Activated naive CD4-positive, alpha-beta T cell treated with anti-CD3 and anti-CD28 coated beads for 36 hours (primary cell): ENCODE measurements at places on chromosomes 1 and 21. TPM values are rescaled to one million over a fixed set of nuclear protein-coding genes. Genes with fewer than 3 reads are reported as not detected.

- no peak overlapping the region for H3K4me3 ChIP-seq
- no peaks in the 10 kb centered on the region for H3K27me3 ChIP-seq
- H3K36me3 ChIP-seq, result no peaks in the 10 kb centered on the region
- no peak overlapping the region for H3K27ac ChIP-seq
- no peak for DNase-seq
- H3K4me1 ChIP-seq, result no peaks in the 10 kb centered on the region
Measured at GRCh38 chr1:215895276-215895675, 328.2 kb downstream of the KCTD3 start.

DNA sequence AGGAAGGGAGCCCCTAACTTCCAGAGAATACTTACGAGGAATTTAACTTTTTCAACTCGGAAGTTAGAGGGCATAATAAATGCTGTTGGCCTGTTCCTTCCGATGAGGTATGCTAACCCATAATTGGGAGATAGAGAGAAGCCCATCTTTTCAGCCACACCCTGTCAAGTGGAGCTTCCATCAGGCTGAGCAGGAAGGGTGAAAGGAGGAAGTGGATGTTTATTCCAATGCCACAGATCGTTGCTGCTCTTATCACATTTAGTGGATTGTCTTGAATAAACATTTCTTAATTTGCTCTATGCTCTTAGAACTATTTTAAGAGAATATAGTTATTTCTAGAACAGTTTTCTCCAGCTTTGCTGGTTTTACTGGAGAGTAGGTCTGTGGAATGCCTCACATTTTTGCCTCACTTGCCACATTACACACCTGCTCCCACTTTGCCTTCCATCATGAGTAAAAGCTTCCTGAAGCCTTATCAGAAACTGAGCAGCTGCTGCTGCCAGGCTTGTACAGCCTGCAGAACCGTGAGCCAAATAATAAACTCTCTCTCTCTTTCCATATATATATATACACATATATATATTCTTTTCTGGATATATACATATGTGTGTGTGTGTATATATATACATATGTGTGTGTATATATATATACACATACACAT lies 60.0 kb upstream of the RGS21 start:
- no peaks in the 10 kb centered on the region for H3K4me1 ChIP-seq
- no peak overlapping the region for H3K27ac ChIP-seq
- no peak for DNase-seq

GRCh38 chr1:29686012-29686930 lies 449.9 kb downstream of the PTPRU start:
- H3K36me3 ChIP-seq, result no peaks in the 10 kb centered on the region
- H3K4me3 ChIP-seq, result no peak overlapping the region
- H3K27ac ChIP-seq, result no peak overlapping the region
- DNase-seq, result no peak

MATN1 gene
- 0.36 TPM for total RNA-seq

- peaks cover 7% of the 10 kb centered on the region for H3K27me3 ChIP-seq
- DNase-seq, result no peak
- no peaks in the 10 kb centered on the region for H3K4me1 ChIP-seq
- no peak overlapping the region for H3K27ac ChIP-seq
Measured at GRCh38 chr1:204887846-204888245, 17.2 kb downstream of the NFASC start.

GRCh38 chr1:153561466-153561985 lies 4.1 kb downstream of the S100A2 start:
- H3K36me3 ChIP-seq, result no peaks in the 10 kb centered on the region
- H3K27me3 ChIP-seq, result no peaks in the 10 kb centered on the region
- peaks cover 13% of the 10 kb centered on the region for H3K4me1 ChIP-seq
- H3K27ac ChIP-seq, result no peak overlapping the region
- no peak overlapping the region for H3K4me3 ChIP-seq
- no peak for DNase-seq

- no peak overlapping the region for H3K27ac ChIP-seq
- DNase-seq, result no peak
- H3K4me3 ChIP-seq, result no peak overlapping the region
- no peaks in the 10 kb centered on the region for H3K4me1 ChIP-seq
- H3K36me3 ChIP-seq, result no peaks in the 10 kb centered on the region
Measured at GRCh38 chr1:230375780-230376179, 50.4 kb downstream of the PGBD5 start.

KIF14 gene
- 16.9 TPM for total RNA-seq

GRCh38 chr1:196660272-196660671 lies 8.4 kb downstream of the CFH start:
- no peak overlapping the region for H3K27ac ChIP-seq
- H3K36me3 ChIP-seq, result no peaks in the 10 kb centered on the region
- H3K4me3 ChIP-seq, result no peak overlapping the region
- H3K27me3 ChIP-seq, result no peaks in the 10 kb centered on the region
- H3K4me1 ChIP-seq, result no peaks in the 10 kb centered on the region

- no peaks in the 10 kb centered on the region for H3K4me1 ChIP-seq
- DNase-seq, result no peak
- no peak overlapping the region for H3K27ac ChIP-seq
- H3K27me3 ChIP-seq, result no peaks in the 10 kb centered on the region
- H3K4me3 ChIP-seq, result no peak overlapping the region
Measured at GRCh38 chr1:101884621-101885020, 112.1 kb downstream of the OLFM3 start.

DNA sequence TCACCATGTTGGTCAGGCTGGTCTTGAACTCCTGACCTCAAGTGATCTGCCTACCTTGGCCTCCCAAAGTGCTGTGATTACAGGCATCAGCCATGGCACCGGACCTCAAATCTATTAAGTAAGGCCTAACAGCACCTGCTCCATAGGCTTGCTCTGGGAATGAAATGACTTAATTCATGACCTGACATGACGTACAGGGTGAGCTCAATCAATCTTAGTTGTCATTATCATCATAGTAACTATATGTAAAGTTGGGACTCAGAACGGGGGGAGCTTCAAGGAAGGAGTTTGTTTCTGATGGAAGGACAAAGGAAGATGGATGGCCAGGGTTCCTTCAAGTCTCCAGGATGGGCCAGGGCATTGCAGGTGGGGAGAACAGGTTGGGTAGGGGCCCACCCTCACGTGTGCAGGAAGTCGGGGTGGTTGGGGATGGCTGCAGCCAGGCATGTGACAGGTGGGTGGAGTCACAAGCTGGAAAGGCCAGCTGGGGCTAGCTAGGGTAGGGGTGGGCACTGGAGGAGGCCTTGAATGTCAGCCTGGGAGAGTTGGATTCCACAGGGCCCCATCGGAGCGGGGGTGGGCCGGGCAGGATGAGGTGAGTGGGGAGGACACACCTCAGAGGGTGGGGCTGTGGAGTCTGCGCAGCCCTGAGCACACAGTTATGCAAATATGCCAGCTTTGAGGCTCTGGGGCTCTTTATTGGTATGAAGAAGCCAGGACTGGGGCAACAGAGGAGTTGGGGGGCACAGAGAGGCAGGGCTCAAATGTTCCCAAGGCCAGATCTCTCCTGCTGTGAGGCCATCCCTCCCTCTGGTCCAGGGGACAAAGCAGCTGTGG lies 9.6 kb downstream of the TRIM62 start:
- no peaks in the 10 kb centered on the region for H3K4me1 ChIP-seq
- no peak overlapping the region for H3K4me3 ChIP-seq
- H3K27ac ChIP-seq, result no peak overlapping the region
- H3K36me3 ChIP-seq, result no peaks in the 10 kb centered on the region
- H3K27me3 ChIP-seq, result no peaks in the 10 kb centered on the region

GRCh38 chr1:31576201-31576669 lies at the start of gene TINAGL1:
Gene TINAGL1 (plus strand): TSS chr1:31576515. CDS start chr1:31577149, 634 bp downstream.
- no peak within 1 kb of the TSS for H3K27ac ChIP-seq
- H3K27me3 ChIP-seq, result peaks cover 11% of the 10 kb centered on the region
- H3K4me3 ChIP-seq, result no peak within 1 kb of the TSS
- peaks cover 1% of the 10 kb centered on the region for H3K4me1 ChIP-seq
- no peak for DNase-seq
- no peaks in the 10 kb centered on the region for H3K36me3 ChIP-seq

EXOC8 gene
- total RNA-seq, result 12.0 TPM

- no peak overlapping the region for H3K27ac ChIP-seq
- H3K27me3 ChIP-seq, result no peaks in the 10 kb centered on the region
- DNase-seq, result no peak
- H3K36me3 ChIP-seq, result peaks cover 35% of the 10 kb centered on the region
- no peak overlapping the region for H3K4me3 ChIP-seq
- peaks cover 19% of the 10 kb centered on the region for H3K4me1 ChIP-seq
Measured at GRCh38 chr1:160236806-160237205, 25.5 kb downstream of the DCAF8 start.

GRCh38 chr1:15417059-15417934 lies 7.6 kb downstream of the EFHD2 start:
- peak; percentile 61 for DNase-seq
- peaks cover 11% of the 10 kb centered on the region for H3K36me3 ChIP-seq
- no peaks in the 10 kb centered on the region for H3K27me3 ChIP-seq
- peaks cover 49% of the 10 kb centered on the region for H3K4me1 ChIP-seq
- H3K27ac ChIP-seq, result peak overlapping the region; percentile 71

DNA sequence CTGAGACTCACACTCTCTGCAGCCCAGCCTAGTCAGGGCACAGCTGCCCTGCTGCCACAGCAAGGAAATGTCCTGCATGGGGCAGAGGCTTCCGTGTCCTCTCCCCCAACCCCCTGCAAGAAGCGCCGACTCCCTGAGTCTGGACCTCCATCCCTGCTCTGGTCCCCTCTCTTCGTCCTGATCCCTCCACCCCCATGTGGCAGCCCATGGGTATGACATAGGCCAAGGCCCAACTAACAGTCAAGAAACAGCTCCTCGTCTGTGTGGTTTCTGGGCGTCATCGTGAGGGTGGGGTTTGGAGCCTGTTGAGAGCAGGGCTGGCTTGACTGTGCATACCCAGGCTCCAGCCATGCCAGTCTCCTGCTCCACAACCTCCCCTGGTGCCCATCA lies 19.5 kb downstream of the FAAH start:
- H3K27ac ChIP-seq, result no peak overlapping the region
- H3K27me3 ChIP-seq, result no peaks in the 10 kb centered on the region
- no peak overlapping the region for H3K4me3 ChIP-seq
- DNase-seq, result peak; percentile 28
- no peaks in the 10 kb centered on the region for H3K36me3 ChIP-seq

- no peak overlapping the region for H3K4me3 ChIP-seq
- DNase-seq, result no peak
- no peaks in the 10 kb centered on the region for H3K27me3 ChIP-seq
- peaks cover 7% of the 10 kb centered on the region for H3K4me1 ChIP-seq
- no peak overlapping the region for H3K27ac ChIP-seq
Measured at GRCh38 chr1:51472359-51472758, 46.7 kb downstream of the EPS15 start.

- H3K36me3 ChIP-seq, result no peaks in the 10 kb centered on the region
- H3K27ac ChIP-seq, result no peak overlapping the region
- H3K27me3 ChIP-seq, result no peaks in the 10 kb centered on the region
- no peak overlapping the region for H3K4me3 ChIP-seq
- peak; percentile 20 for DNase-seq
Measured at GRCh38 chr1:2871246-2871815, 69.8 kb upstream of the TTC34 start.

SLC6A17 gene
- total RNA-seq, result 0.12 TPM

WDR64 gene
- total RNA-seq, result not detected

ASPM gene
- total RNA-seq, result 27.6 TPM

GRCh38 chr1:101185421-101185820 lies 51.4 kb upstream of the S1PR1 start:
- no peak overlapping the region for H3K27ac ChIP-seq
- H3K4me1 ChIP-seq, result peaks cover 59% of the 10 kb centered on the region
- DNase-seq, result no peak
- no peak overlapping the region for H3K4me3 ChIP-seq
